ENCODE measurements at places on chromosomes 5 and 9.

GRCh38 chr5:84379749-84380148, 4.9 kb downstream of the EDIL3 start:
- peak; percentile 60 for DNase-seq

DNA sequence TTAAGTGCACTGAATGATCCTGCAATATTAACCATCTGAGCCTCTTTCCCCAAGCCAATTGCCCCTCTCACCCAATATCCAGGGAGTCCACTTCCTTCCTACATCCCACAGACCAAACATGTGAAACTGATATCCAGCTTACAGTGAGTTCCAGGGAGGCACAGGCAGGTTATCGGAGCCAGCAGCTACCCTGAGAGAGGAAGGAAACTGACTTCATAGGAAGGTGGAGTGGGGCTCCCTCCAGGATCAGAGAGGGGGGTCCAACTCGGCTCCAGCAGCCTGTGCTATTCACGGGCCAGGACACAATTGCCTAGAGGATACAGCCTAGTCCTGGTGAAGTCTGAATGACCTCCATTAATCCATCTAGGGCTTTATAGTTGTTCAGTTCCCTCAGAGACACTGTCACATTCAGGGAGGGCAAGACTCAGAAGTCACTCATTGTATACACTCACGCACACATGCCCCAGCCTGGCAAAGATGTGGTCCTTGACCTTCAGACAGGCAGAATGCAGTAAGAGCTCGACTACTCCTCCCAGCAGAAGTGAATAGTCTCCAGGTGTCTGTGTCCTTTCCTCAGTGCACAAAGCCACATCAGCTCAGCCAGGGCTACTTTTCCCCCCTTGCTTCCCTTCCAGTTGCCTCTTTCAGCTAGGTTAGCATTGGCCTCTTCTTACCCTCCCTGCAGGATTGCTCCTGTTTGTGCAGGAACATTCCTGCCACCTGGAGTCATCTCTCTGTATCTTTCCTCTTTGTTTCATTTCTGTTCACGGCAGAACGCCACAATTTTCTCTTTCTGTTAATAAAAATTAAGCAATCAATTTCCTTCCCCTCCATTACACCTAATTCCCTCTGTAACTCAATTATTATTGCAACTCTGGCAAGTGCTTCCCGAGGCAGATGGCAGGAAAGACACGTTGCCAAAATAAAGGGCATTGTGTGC, 501.7 kb downstream of the ARHGEF28 start:
- DNase-seq = peak; percentile 6

- DNase-seq = peak; percentile 36
Observed at GRCh38 chr9:83999141-83999918, 18.7 kb downstream of the RMI1 start.

- DNase-seq = peak; percentile 77
Observed at GRCh38 chr5:55578771-55579170, 44.0 kb upstream of the PLPP1 start.

- DNase-seq = no peak
Observed at GRCh38 chr5:132001647-132002561, 9.6 kb downstream of the ACSL6 start.

DNA sequence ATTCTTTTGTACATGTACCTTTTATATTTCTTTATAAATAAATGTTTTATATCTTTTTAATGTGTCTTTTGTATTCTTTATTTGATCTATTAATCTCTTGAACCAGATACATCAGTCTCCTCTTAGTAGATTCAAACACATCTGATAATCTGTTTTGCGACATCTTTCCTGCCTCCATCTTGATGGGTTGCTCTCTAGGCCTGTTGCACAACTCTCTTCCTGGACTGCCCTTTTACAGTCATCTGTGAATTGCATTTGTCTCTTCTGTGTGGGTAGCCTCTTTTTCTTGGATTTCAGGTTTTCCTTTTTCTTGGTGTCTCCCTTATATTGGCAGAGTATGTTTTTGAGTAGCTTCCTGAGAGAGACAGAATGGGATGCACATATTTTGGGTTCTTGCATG, 6.2 kb downstream of the ZFYVE16 start:
- DNase-seq = no peak

DNA sequence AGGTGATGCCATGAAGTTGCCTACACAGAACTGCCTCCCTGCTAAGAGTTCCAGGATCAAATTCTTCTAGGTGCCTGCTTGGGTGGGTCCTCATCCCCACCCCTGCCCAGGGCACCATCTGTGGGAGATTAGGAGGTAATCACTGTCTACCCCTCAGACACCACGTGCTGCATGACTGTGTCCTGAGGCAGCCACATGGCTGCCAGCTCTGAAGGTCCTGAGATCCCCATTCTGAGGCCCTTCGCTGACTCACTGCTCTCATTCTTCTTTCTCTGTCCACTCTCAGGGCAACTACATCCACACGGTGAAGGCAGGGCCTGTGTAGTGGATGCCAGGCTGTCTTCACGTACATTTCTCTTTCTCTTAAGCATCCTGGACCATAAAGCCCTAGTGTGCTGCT, 222.9 kb upstream of the ANKRD55 start:
- no peak for DNase-seq

DNA sequence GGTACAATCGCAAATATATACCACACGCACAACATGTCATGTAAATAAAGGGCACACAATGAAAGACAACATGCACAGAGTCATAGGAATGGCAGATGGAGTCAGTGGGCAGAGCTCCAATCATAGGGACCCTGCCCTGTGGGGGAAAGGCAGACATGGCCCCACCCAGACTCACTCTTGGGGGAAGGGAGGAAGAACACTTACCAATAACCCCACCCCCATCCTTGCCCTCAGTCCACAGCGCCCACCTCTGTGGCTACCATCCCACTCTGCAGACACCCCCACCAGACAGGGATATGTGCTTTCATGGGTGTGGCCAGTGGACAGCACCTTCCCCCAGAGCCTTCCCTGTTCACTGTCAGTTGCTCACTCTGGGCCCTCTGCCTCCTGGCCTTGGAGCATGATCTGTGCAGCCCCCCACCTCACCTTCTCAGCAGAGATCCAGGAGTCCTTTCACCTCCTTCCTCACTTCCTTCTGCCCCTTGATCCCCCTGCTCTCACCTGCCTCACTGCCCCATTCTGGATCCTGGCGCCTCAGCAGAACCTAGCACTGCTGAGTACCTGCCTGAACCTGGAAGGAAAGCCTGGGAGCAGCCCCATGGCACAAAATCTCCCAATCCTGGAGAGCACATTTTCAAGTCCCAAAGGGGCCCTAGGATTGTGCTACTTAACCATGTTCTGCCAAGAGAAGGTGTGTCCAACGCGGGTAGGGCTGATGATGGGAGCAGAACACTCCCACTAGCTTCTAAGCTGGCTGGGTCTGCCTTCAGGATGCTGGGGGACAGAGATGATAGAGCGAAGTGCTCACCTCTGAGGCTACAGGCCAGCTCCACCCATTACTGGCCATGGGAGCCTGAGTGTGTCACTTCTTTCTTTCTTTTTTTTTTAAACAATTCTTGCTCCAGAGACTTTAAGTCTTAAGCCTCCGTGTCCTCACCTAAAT, 1.5 kb upstream of the PHF19 start:
- DNase-seq = no peak

- peak; percentile 78 for DNase-seq
Observed at GRCh38 chr5:126015235-126016181, 407.7 kb upstream of the GRAMD2B start.

DNA sequence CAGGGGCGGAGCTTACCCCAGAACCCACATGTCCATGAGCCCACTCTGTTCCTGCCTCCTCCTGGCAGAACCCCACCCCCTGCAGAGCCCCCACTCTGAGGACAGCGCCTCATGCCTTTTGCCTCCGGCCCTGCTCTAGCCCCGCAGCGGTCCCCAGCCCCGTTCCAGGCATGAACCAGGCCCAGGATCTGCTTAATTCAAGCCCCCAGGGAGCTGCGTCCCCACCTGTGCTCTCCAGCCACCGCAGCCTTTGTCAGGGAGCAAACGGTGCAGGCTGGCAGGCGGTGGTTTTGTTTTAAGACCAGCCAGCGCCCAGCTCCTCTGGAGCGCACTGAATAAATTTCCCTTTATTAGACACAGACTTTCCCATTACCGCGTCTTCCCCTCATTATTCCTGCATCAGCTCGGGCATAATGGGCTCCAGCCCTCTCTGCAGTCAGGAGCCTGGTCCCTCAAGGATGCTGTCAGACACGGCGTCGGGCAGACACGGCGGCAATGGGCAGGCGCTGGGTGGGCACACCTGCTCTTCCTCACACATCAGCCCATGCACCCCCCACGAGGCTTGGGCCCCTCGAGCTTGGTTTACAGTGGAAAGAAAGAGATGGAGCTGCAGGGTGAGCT, 137.6 kb downstream of the OLFM1 start:
- no peak for DNase-seq

DNA sequence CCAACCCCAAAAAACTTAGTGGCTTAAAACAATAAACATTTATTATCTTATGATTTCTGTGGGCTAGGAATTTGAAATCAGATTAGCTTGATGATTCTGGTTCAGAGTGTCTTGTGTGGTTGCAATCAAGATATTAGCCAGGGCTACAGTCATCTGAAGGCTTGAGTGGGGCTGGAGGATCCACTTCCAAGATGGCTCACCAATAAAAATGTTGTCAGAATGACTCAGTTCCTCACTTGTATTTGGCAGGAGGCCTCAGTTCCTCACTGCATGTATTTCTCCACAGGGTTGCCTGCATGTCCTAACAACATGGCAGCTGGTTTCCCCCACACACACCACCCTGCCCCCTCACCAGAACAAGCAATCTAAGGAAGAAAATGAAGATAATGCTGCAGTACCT, 98.2 kb upstream of the NIPBL start:
- DNase-seq = no peak

DNA sequence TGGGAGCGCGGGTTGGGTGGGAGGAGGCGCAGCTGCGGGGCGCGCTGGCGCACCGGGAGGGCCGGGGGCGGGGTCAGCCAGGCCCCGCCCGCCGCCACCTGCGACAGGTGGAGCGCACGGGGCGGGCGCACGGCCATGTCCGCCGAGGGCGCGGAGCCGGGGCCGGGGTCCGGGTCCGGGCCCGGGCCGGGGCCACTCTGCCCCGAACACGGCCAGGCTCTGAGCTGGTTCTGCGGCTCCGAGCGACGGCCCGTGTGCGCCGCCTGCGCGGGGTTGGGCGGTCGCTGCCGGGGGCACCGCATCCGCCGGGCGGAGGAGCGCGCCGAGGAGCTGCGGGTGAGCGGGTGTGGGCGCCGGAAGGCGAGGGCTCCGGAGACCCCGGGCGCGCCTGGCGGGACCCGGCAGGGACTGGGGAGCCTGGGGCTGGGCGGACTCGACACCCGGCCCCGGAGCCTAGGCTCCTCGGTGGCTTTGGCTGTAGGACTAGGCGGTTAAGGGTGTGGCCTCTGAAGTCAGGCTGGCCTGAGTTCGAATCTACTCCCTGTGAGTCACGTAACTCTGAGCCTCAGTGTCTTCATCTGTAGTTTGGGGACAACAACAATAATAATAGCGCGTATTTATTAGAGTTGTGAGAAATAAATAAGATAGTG, at the start of gene BSPRY:
Gene BSPRY (plus strand): TSS at position 97 of the 650 bp plus-strand sequence. CDS start 39 bp downstream, at position 136.
- no peak for DNase-seq

GRCh38 chr5:65152131-65152530, 329.6 kb downstream of the ADAMTS6 start:
- DNase-seq = peak; percentile 55

DNA sequence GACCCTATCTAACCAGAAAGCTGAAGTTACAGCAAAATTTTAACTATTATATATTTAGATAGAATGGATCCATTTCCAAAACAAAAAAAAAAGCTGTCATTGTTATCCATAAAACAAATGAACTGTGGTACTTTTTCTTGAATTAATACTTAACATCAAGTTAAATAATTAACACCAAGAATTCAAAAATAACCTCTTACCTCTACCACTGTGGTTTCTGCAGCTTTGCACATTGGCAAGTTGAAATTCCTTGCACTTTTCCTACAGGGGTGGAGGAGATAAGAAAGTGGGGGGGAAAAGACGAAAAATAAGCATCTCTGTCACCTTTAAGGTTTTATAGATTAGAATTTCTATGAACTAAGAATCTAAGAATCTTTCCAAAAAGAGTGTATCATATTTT, 30.0 kb downstream of the OXCT1 start:
- DNase-seq = no peak

- peak; percentile 89 for DNase-seq
Observed at GRCh38 chr9:94847486-94847885, 121.0 kb downstream of the AOPEP start.

GRCh38 chr5:174572591-174572990, 151.8 kb upstream of the MSX2 start:
- no peak for DNase-seq

GRCh38 chr9:123960965-123961364, 31.0 kb upstream of the DENND1A start:
- no peak for DNase-seq

DNA sequence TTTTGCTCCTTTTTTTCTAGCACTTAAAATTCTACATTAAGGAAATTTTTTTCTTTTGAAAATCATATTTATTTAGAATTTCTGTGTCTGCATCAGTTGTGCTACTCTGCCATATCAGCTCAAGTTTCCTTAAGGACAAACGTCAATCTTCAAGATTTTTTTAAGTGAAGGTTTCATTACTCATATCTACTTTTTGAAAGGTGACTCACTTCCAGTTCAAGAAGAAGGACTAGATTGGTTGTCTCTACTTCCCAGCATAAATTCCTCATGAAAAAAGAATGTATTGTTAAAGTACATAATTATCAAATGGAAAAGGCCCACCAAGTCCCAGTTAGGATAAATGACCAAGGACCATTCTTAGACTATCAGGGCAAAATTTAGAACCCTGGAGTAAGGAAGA, 626.5 kb downstream of the DMRTA1 start:
- no peak for DNase-seq

DNA sequence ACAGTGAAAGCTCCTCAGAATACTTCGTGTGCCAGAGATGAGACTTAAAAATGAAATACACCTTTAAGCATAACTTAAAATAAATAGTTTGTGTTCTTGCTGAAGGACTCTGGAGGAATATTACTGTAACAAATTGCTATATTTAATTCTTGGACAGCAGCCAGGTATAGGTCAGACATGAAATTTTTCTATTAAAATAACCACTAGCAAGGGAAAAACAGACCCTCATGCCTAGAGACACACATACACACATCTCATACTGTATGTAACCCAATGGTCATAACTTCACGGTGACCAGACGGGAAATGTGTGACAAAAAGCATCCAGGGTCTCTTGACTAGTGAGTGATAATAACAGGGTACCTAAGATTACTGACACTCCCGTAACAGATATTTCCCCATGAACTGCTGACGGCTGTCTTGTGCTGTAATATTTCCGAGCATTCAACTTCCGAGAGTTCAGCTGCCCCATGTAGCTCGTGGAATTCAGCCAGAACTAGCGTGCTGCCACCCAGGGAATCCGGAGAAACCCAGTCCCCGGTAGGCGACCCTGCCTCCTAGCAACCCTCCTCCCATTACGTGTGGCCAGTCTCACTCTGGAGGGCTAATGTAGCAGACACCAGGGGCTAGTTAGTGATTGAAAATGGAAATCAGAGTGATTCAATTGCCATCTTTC, 2295.1 kb upstream of the WWC1 start:
- DNase-seq = no peak

- DNase-seq = no peak
Observed at GRCh38 chr5:146860213-146860893, 18.2 kb downstream of the PPP2R2B start.

Data from fibroblast of the aortic adventitia (primary cell).